Suppressor macrophage treated with lipopolysaccharide for 1 hour (primary cell): ENCODE measurements at places on chromosomes 6 and 20.

DNA sequence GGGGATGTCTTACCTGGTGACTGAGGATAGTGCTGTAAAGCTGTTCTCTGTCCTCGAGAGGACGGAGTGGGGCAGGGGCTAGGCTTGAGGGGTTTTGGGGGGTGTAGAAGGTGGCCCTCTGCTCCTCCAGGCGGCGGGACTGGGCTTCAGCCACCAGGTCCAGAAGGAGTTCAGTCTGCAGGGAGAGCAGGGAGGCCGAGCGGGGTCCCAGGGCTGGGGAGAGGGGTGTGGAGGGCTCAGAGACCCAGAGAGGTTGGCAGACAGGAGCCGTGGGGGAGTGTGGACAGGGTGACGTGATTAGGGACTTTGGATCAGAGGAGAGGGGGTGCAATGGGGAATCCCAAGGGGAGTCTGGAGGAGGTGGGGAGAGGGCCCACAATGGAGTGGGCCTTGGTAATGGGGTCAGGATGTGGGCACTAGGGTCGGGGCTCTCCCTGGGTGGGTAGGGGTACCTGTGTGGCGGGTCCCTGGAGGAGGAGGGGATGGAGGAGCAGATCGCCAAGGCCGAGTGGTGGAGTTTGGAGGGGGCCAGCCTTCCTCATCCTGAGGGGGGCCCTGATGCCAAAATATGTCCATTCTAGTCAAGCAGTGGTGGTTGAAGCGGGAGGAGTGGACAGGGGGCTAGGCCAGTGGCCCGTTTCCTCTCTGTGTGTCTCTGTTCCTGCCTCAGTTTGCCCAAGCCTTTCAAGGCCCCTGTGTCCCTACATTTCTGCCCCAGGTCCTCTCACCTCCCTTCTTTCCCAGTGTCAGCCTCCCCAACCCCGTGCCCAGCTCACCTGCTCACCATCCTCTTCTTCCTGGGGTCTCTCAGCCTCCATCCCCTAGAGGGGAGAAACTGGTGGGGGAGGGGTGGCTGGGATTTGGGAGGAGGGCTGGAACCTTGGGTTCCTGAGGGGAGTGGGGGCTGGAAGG lies 491 bp downstream of the GPSM3 start:
- DNase-seq = peak; percentile 85

DNA sequence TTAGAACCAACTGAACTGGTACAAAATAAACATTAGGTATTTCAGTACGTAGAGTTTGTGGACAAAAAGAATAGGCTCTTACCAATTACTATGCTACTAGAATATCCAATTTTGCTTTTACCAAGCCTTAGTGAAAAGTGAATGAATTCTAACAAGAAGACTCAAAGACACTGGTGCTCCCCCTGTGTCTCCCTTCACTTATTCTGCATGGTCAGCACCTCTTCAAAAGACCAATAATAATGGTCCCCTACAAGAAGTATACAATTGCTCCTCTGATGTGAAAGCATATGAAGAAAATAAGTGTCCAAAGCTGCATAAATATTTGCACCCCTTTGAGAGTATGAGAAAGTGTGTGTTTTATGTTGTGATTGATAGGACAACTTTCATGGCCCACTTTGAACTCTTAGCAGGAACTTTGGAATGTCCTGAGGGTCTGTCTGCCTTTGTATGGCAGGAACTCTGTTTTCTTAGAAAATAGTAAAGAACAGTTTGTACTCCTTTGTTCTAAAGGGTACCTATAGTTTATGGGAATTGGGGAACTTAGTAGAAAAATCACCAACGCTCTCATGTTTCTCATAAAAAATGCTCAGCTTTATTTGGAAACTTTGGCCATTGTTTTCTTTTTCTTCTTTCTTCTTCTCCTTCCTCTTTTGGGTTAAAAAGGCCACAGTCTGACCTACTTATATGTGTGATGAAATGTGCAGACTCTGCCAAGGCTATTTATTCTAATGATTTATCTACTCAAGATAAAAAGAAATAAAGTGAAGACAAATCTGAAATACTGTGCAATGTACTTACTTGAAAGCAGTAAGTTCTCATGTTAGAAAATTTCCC lies 352.4 kb downstream of the LAMA2 start:
- no peak for DNase-seq

- DNase-seq = peak; percentile 81
Observed at GRCh38 chr6:106117579-106117978, 31.4 kb downstream of the PRDM1 start.

GRCh38 chr6:6074190-6074589 lies 67.5 kb upstream of the NRN1 start:
- no peak for DNase-seq

DNA sequence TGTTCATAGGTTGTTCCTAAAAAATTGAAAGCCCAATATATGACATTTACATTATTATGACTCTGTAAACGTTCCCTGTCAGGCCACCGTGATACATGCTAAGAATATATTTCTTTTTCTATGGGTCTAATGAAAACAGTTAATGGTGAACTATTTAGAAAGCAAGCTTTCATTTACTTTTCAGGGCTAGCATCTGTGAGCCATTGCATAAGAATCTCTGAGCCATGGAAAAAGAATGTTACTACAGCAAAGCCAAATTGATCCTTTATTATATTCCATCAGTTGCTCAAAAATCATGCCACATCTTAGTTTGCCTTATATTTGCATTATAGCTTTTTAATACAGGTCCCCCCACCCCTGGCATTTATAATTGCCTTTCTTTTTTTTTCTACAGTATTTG lies 275.5 kb downstream of the ZFAND3 start:
- no peak for DNase-seq
